Mucosa of gallbladder (tissue), 1 donor: ENCODE measurements at places on chromosomes 16 and 17. TPM values are rescaled to one million over a fixed set of nuclear protein-coding genes. Genes with fewer than 3 reads are reported as not detected.

Gene NFATC2IP
- 39.2 TPM for total RNA-seq

- DNase-seq, result no peak
These were observed 46.2 kb upstream of the NOL11 start for GRCh38 chr17:67671493-67671892.

DNA sequence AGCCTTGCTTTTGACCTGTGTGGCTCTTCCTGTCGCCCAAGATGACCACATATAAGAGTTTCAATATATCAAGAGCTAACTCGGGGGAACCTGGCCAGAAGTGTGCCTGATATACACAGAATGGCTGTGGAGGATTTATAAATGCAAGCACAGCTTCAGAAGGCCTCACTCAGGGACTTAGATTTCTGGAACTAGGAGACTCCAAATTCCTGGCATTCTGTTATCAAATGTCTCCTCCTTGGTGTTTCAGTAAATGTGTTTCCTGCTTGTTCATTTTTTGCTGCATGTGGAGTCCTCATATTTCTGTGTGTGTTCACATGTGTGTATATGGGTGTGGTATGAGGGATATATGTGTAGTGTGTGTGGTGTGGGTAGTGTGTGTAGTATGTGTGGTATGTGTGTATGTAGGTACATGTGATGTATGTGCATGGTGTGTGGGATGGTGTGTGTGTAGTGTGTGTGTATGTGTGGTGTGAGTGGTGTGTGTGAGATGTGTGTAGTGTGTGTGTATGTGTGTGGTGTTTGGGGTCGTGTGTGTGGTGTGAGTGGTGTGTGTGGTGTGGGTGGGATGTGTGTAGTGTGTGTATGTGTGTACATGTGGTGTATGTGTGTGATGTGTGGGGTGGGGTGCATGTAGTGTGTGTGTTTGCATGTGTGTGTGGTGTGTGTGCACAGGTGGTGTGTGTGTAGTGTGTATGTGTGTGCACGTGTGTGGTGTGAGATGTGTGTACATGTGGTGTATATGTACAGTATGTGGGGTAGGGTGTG, 981 bp upstream of the CD300H start:
- no peak for DNase-seq

- no peak for DNase-seq
These were observed 32.0 kb upstream of the ABCA5 start for GRCh38 chr17:69358688-69359596.

Gene PRR29
- total RNA-seq, result 0.26 TPM

- no peak for DNase-seq
These were observed 235.4 kb upstream of the DYNLRB2 start for GRCh38 chr16:80305410-80305809.

DNA sequence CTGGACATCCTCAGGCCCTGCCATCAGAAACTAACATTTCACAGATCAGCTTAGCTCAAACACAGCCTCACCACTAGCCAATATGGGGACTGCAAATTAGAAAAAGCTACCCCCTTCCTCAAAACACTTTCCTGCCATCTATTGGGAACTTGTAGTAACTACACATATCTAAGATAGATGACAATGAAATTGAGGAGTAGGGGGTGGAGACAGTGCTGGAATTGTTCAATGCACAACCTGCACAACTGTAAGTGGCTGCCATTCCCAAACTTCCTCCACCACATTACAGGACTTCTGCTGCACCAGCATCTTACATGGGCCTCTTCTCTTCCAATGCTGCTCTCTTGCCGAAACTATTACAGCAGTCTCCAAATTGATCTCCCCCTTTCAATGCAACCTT, 21.9 kb downstream of the AIPL1 start:
- DNase-seq, result no peak

DNA sequence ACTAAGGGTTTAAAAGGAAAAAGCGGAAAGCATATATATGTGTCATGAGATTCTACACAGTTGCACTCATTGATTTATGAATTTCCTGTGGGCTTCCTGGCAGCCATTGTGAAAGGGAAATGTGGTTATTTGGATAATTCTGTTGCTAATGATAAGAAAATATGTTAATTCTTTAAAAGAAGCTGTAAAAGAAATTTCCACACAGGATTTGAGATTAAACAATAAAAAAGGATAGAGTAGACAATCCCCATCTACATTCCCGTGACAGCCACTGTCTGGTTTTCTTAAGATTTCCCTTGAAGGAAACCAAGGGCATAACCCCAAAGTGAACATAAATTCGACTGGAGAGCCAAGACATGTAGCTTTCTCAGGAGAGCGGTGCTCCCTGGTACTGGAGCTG, 397.5 kb downstream of the CPPED1 start:
- DNase-seq, result no peak
